ENCODE measurements at places on chromosomes 7 and 10.

- DNase-seq: no peak
Observed at GRCh38 chr7:156969972-156970420, 20.5 kb downstream of the NOM1 start.

DNA sequence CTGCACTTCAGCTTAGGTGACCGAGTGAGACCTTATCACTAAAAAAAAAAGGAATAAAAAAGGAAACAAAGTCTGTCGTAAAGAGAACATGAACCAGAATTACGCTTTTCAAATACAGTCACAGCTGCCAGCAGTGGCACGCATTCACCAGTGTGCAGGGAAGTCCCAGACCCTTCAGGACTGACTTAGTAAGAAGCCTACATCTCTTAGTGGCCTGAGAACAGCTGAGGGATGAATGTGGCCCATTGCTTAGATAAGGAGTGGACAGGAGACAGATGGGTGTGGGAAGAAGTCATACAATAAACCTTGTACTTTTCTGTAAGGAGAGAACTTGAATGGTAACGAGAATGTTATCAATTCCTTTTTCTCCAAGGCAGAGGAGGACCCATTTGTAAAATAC, 178.5 kb downstream of the JCAD start:
- no peak for DNase-seq

- peak; percentile 24 for DNase-seq
Observed at GRCh38 chr7:41921453-41921981, 218.6 kb upstream of the INHBA start.

DNA sequence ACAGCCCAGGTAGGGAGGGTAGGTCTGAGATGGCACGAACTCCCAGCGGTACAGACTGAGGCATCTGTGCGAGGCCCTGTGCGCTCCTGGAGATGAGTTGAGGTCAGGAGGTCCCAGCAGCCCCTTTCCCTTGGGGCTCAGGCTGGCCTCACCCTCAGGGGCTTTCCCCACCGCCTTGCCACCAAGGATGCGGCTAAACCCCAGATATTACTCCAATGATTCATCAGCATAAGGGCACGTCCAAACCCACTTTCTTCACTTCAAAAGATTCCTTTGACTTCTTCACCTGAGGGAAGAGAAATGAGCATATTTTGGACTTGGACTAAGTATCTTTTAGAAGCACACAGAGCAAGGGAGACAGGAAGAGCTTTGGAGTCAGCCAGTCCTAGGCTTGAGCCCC, 20.3 kb downstream of the UROS start:
- DNase-seq: no peak

DNA sequence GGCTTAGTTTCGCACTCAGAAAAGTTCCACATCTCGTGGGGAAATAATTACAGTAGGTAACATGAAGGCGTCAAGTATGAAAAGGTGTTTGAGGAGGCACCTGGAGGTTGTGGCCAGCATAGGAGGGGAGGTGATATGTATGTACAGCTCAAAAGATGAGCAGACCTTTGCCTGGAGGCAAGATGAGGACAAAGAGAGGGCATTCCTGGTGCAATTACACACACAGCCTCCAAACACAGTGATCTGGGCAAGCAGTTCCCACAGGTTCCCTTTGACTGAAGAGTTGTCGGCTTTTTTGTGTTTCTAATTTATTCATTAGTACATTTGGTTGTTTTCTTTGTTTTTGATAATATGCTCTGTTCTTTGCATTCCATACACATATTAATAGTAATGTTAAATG, 46.9 kb downstream of the CDK14 start:
- DNase-seq: no peak

DNA sequence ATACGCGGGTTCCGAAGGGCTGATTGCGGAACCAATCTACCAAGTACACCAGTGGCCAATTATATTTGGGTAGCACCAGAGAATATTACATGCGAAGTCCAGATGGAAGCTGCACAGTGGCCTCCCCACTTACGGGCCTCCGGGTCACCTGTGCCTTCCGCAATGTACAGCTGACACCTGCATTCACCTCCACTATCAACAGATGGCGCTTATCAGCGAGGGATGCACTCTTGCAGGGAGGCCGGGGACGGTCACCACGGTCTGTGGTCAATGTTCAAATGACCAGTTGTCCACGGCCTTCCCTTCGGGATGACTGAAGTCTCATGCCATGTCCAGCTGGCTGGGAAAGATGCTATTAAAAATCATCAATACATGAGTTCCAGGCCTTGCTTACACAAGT, 47.6 kb downstream of the SLIT1 start:
- no peak for DNase-seq

DNA sequence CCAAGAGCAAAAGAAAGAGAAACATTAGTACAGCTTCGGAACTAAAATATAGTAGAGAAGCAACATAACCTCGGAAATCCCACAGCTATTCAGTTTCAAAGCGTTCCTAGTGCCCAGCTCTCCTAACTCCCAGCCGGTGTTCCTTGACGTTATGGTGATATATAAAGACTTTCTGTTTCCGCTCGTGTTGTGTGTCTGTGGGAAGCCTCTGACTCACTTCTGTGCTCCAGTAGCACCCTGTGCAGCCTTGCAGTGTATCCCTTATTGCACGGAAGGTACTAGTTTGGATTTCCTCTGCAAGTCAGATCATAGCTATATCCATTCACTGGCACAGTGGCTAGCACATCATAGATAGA, 535 bp downstream of the ASAH2B start:
- DNase-seq: peak; percentile 21

GRCh38 chr10:124403548-124403947, 15.2 kb downstream of the OAT start:
- peak; percentile 68 for DNase-seq

- peak; percentile 6 for DNase-seq
Observed at GRCh38 chr10:60048091-60048501, 141.7 kb upstream of the CCDC6 start.

- peak; percentile 77 for DNase-seq
Observed at GRCh38 chr7:47724335-47724982, 142.5 kb upstream of the TNS3 start.

DNA sequence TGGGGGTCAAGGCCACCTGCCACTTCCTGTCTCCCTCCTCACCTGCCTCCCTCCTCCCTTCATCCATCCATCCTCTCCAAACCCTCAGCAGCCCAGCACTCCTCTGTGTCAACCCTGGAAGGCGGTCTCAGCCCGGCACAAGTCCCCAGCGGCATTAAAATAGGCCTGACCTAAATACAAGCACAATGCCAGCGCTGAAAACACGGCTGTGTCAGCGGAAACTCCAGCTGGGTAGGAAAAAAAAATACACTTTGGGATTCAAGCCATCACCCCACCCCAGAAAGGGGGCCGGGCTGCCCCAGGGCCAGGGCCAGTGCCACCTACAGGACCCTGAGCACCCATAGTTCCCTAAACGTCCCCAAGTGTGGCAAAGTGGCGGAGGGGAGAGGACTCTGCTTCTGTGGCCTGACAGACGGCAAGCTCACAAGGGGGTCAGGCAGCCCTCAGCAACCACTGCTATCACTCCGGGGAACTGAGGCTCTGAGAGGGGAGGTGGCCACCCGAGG, 22.7 kb upstream of the GTF2IRD1 start:
- no peak for DNase-seq

- DNase-seq: no peak
Observed at GRCh38 chr10:113006656-113007342, 56.8 kb downstream of the TCF7L2 start.

GRCh38 chr7:80677629-80678028, 39.2 kb downstream of the CD36 start:
- DNase-seq: no peak

GRCh38 chr10:84159076-84159685, 14.4 kb upstream of the GPR15LG start:
- no peak for DNase-seq

GRCh38 chr7:137003086-137003485, 134.6 kb downstream of the CHRM2 start:
- DNase-seq: no peak

Data from AG08396 (cell line).